ENCODE measurements at places on chromosomes 6 and 20. TPM values are rescaled to one million over a fixed set of nuclear protein-coding genes. Genes with fewer than 3 reads are reported as not detected.

- peak; percentile 92 for ATAC-seq
Observed at GRCh38 chr6:93784794-93785693, 365.7 kb upstream of the EPHA7 start.

- no peak for ATAC-seq
Observed at GRCh38 chr20:24102290-24102689, 113.7 kb upstream of the GGTLC1 start.

GRCh38 chr20:53623454-53624211 is 30.0 kb upstream of the ZNF217 start:
- ATAC-seq = peak; percentile 78

Gene LRRC73
- total RNA-seq = 2.4 TPM

- ATAC-seq = peak; percentile 60
Observed at GRCh38 chr20:10322073-10323012, 103.7 kb downstream of the SNAP25 start.

DNA sequence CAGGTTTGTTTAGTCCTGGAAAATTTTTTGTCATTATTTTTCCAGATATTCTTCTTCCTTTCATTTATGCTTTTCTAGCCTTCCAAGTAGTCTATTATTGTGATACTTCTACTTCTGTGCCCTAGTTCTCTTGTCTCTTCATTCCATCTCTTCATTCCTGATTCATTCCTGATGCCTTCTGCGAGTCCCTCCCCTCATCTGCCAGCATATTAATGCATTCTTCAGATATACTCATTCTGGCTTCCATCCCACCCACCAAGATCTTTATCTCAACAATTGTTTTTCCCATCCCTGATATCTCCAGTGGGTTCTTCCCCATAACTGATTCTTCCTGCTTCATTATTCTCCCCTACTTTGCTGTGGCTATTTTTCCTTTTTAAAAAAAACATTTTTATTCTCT is 35.2 kb downstream of the ALDH5A1 start:
- no peak for ATAC-seq

DNA sequence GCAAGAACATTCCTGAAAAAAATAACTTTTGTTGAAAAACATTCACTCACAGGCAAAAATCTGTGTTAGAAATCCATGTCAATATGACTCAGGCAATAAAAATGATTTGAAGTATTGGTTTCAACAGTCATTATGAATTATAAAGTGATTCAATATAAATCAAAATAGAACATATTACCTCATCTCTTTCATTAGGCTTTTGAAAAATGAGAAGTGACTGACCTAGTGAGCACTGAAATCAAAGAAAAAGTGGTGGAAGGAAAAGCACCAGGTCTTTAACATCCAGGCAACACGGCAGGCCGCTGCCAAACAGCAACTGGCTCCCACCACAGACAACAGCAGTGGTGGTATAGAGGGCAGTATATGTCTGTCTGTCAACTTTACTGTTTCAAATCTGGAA is 68.9 kb downstream of the MAN1A1 start:
- ATAC-seq = peak; percentile 40

Gene YTHDF1
- 36.0 TPM for total RNA-seq

Gene LRRC1
- 8.6 TPM for total RNA-seq

GRCh38 chr6:43948527-43949485 is 178.4 kb downstream of the MRPL14 start:
- ATAC-seq = peak; percentile 36

- peak; percentile 39 for ATAC-seq
Observed at GRCh38 chr6:157946865-157947532, 34.7 kb upstream of the SYNJ2 start.

Gene CST4
- total RNA-seq = not detected

Gene C20orf141
- total RNA-seq = 0.47 TPM

Gene GSTA3
- not detected for total RNA-seq

Gene PSORS1C1
- total RNA-seq = 0.88 TPM
